ENCODE measurements at places on chromosomes 5 and 9.

DNA sequence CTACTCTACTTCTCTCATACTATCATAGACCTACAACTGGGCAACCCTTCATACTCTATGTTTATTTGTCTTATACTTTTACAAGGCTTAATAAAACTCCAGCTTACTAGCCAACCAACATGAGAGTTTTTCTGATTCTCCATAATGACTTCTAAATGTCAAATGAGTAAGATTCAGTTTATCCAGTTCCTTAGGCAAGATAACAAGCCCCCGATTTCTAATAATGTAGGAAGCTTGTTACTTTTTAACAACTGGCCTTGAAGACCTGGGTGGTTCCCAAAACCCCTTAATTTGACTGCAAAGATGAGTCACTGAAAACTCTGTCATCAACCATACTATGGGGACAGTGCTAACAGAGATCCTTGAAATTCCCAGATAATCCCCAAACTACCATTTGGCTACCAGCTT lies 294.6 kb upstream of the ACTBL2 start:
- no peak for ATAC-seq

GRCh38 chr9:111436571-111436970 lies 47.6 kb downstream of the ECPAS start:
- ATAC-seq = no peak

DNA sequence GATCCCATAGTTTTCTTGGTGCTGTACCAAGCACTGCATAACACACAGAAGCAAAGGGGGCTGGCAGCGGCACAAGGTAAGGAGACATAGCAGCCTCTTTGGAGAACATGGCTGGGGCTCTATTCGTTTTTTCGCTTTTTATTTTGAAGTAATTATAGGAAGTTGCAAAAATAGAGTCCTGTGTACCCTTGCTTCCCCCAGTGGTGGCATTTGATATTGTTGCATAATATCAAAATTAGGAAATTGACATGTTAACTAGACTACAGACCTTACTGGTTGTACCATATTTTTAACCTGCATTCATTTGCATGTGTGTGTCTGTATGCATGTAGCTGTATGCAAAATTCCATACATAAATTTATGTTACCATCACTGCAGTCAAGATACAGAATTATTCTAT lies 6.6 kb upstream of the UBQLN1 start:
- ATAC-seq = no peak

DNA sequence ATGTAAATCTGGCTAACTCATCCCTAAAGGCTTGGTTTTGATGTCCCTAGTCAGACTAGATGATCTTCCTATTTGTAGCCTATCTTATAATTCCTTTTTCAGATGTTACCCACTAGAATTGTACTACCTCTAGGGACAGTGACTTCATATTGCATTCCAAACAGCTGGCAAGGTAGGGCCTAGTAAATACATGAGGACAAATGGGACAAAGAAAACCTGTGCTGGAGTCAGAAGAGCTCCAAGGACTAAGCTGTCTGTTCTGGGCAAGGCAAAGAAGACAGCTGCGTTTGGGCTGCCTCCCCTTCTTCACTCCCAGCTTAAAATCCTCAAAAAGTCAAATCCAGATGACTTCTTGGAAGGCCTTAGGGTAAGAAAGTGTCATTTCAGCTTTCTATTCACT lies 10.0 kb downstream of the DMXL1 start:
- ATAC-seq = no peak

DNA sequence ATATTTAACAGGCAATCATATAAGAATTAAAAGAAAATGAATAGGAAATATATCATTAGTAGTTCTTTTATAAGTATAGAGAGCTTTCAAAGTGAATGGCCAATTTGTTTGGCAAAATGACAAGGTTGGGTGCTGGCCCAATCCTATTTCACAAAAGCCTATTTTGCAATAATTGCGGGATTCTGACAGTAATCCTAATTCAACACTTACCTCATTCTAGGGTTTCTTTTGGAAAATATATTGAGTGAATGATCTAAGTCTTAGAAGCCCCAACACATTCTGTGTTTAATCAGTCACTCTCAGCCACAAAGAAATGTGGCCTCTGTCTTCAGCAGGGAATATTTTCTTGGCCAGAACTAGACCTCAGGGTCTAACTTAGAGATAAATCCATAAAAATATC lies 835.9 kb upstream of the ZNF608 start:
- ATAC-seq = no peak

- ATAC-seq = no peak
These were observed 84.8 kb downstream of the GTF3C4 start for GRCh38 chr9:132755096-132755495.

DNA sequence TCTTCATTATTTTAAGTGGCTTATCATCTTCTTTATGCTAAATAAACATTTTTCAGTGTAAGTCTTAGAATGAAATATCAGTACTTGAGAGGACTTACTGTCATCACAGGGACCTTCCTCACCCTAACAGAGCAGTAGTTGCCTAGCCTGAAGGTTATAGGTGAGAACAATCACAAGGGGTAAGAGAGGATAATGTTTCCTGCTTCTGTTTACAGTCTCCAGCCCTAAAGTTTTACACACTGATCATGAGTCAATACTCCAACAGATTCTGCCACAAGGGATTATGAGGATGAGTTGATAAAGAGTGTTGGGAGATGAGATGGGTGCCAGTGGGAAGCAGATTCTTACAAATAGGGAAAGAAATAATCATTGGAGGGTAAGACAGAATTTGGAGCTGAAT lies 265.1 kb upstream of the DAB2 start:
- ATAC-seq = no peak

DNA sequence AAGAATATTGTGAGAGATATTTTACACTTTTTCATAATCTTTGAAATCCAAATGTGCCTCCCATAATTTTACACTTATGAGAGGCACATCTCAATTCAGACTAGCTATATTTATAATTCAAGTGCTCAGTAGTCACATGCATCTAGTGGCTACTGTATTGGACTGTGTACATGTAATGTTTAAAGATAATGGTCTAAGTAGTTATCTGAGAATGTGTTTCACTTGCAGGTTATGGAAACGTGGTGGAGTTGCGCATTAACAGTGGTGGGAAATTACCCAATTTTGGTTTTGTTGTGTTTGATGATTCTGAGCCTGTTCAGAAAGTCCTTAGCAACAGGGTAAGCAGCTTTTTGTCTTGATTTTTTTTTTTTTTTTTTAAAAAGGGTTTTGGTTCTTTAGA lies 28.8 kb downstream of the G3BP1 start:
- ATAC-seq = no peak

- ATAC-seq = no peak
These were observed 140.8 kb downstream of the BNC2 start for GRCh38 chr9:16729651-16730050.

DNA sequence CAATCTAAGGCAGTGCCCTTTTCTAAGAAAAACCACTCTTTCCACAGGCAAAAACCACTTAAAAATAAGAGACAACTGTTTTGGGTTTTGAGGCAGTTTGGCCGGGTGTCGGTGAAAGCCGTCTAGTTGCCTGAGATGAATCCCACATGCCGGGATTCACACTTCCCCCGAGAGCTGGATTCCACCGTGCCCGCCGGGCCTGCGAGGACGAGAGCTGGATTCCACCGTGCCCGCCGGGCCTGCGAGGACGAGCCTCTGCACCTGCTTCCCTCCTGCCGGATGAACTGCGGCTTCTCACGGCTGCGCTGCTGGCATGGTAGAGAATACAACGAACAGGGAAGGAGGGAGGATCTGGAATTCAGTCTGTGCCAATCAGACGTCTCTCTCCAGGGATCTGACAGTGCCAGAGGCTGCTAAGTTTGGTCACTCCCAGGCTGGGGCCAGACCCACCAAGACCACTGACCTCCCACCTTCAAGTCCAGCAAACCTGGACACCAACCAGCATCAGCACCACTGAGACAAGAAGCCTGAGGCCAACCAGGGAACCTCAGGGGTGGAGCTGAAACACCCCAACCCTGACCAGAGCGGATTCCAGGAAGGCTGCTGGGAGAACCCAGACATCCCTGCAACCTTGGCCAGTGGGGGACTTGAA lies 23.0 kb downstream of the VAV2 start:
- no peak for ATAC-seq

DNA sequence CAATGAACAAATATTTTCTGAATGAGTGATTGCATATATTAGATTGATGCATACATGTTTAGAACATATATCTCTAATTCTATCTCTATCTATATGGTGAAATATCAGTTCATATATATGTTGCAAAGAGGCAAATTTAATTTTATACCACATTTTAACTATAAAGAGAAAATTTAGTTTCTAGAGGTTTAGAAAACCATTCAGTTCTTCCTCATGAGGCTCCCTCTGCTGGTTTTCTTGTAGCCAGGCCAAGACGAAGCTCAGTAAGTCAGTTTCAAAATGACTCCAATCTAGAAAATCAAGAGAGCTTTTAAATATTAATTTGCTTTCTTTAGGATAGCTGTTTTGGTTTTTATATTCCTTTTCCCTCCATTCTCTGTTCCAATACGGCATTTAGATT lies 312.1 kb downstream of the TMEM232 start:
- ATAC-seq = no peak

GRCh38 chr5:89900346-89900745 lies 509.2 kb downstream of the CETN3 start:
- no peak for ATAC-seq

GRCh38 chr5:21693591-21693990 lies 1159.6 kb downstream of the CDH12 start:
- no peak for ATAC-seq

- no peak for ATAC-seq
These were observed 144.2 kb downstream of the MAN2A1 start for GRCh38 chr5:109833946-109834345.

DNA sequence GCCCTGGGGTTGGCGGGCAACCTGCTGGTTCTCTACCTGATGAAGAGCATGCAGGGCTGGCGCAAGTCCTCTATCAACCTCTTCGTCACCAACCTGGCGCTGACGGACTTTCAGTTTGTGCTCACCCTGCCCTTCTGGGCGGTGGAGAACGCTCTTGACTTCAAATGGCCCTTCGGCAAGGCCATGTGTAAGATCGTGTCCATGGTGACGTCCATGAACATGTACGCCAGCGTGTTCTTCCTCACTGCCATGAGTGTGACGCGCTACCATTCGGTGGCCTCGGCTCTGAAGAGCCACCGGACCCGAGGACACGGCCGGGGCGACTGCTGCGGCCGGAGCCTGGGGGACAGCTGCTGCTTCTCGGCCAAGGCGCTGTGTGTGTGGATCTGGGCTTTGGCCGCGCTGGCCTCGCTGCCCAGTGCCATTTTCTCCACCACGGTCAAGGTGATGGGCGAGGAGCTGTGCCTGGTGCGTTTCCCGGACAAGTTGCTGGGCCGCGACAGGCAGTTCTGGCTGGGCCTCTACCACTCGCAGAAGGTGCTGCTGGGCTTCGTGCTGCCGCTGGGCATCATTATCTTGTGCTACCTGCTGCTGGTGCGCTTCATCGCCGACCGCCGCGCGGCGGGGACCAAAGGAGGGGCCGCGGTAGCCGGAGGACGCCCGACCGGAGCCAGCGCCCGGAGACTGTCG lies 976 bp downstream of the RXFP3 start:
- ATAC-seq = no peak

- no peak for ATAC-seq
These were observed 29.8 kb upstream of the SLC6A3 start for GRCh38 chr5:1474866-1475543.

DNA sequence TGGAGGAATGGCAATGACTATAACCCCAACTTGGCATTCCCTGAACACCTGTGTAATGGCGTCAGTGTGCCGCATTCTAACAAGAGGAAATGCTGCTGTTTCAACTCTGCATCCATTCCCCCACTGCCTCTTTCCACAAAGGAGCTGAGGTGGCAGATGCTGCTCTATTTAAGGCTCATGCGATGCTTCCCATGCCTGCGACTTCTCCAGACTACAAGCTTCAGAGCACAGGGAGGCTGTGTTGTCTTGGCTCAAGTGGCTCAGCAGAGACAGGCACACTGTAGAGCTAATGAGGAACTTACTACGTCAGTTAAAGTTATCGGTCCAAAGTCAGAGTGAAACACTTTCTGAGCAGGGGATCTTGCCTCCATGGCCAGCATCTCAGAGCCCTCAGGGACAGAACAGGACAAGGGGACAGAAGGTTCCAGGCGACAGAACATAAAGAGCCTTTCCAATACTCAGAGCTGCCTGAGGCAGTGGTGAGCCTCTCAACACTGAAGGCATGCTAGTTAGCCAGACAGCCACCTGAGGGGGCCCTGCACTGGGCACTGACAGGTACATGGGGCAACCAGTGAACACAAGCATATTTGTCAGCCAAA lies 21.8 kb downstream of the TNIP1 start:
- ATAC-seq = no peak

DNA sequence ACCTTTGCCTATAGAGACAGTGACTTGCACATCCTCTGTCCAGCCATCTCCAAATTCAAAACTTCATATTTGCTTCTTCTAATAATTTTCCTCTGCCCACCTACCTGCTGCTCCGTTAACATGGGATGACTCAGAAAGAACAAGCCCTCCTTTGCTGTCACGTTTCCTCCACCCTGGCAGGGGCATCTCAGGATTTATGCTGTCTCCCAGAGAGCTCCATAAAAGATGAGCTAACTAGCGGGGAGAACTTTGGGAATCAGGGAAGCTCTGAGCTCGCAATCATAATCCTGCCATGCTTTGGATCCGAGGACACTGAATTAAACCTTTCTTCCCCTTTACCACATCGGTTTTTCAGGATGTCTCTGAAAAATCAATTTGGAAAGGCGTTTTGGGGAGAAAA lies 78.4 kb upstream of the FSTL4 start:
- ATAC-seq = no peak

Data from activated CD4-positive, CD25-positive, alpha-beta regulatory T cell treated with anti-CD3 and anti-CD28 coated beads, Interleukin-2, amount 50 U/mL, for 24 hours (primary cell).